Effector memory CD8-positive, alpha-beta T cell (primary cell): ENCODE measurements at places on chromosomes 7 and 10.

GRCh38 chr10:131933016-131933695, 32.3 kb downstream of the PPP2R2D start:
- H3K27me3 ChIP-seq, result no peaks in the 10 kb centered on the region
- H3K4me3 ChIP-seq, result no peak overlapping the region
- H3K36me3 ChIP-seq, result peaks cover 25% of the 10 kb centered on the region
- peaks cover 45% of the 10 kb centered on the region for H3K4me1 ChIP-seq
- no peak overlapping the region for H3K27ac ChIP-seq
- no peak for DNase-seq

GRCh38 chr10:43354879-43355380, 16.5 kb upstream of the FXYD4 start:
- H3K27me3 ChIP-seq, result peaks cover 12% of the 10 kb centered on the region
- H3K4me3 ChIP-seq, result no peak overlapping the region
- no peak overlapping the region for H3K27ac ChIP-seq

GRCh38 chr7:48299580-48300169, 128.4 kb downstream of the ABCA13 start:
- H3K27ac ChIP-seq, result no peak overlapping the region
- H3K27me3 ChIP-seq, result peaks cover 5% of the 10 kb centered on the region
- H3K4me3 ChIP-seq, result no peak overlapping the region
- no peaks in the 10 kb centered on the region for H3K4me1 ChIP-seq
- H3K36me3 ChIP-seq, result no peaks in the 10 kb centered on the region

GRCh38 chr7:133633055-133633454, 380.2 kb downstream of the EXOC4 start:
- H3K27ac ChIP-seq, result no peak overlapping the region
- peaks cover 4% of the 10 kb centered on the region for H3K4me1 ChIP-seq
- H3K27me3 ChIP-seq, result no peaks in the 10 kb centered on the region
- H3K4me3 ChIP-seq, result no peak overlapping the region

DNA sequence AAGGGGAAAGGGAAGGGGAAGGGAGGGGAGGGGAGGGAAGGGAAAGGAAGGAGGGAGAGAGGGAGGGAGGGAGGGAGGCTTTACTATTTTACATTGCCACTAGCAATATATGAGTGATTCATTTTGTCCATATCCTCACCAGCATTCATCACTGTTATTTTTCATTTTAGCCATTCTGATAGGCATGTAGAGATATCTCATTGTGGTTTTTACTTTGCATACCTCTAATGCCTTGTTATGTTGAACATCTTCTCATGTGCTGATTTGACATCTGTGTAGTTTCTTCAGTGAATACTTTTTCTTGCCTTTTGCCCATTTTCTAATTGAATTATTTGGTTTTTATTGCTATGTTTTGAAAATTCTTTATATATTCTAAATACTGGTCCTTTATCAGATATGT, 52.7 kb downstream of the GCC1 start:
- H3K4me3 ChIP-seq, result no peak overlapping the region
- no peak for DNase-seq
- H3K27ac ChIP-seq, result no peak overlapping the region

- H3K36me3 ChIP-seq, result no peaks in the 10 kb centered on the region
- no peak overlapping the region for H3K27ac ChIP-seq
- H3K4me3 ChIP-seq, result no peak overlapping the region
- no peaks in the 10 kb centered on the region for H3K4me1 ChIP-seq
- DNase-seq, result no peak
- no peaks in the 10 kb centered on the region for H3K27me3 ChIP-seq
Measured at GRCh38 chr7:14685167-14685566, 217.4 kb downstream of the DGKB start.

GRCh38 chr7:101746314-101746713, 71.1 kb upstream of the CUX1 start:
- no peak for DNase-seq
- H3K27me3 ChIP-seq, result peaks cover 10% of the 10 kb centered on the region
- peaks cover 3% of the 10 kb centered on the region for H3K36me3 ChIP-seq
- H3K4me3 ChIP-seq, result no peak overlapping the region
- no peaks in the 10 kb centered on the region for H3K4me1 ChIP-seq

DNA sequence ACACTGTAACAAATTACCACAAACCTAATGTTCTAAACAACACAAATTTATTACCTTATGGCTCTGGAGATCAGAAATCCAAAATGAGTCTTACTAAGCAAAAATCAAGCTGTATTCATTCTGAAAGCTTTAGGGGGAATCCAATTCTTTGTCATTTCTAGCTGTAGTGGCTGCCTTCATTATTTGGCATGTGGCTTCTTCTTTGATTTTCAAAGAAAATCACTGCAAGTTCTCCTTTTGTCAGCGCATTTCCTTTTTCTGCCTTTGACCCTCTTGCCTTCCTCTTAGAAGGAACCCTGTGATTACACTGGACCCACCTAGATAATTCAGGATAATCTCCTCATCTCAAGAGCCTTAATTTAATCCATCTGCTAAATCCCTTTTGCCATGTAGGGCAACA, 36.9 kb downstream of the ZPBP start:
- H3K4me1 ChIP-seq, result no peaks in the 10 kb centered on the region
- H3K4me3 ChIP-seq, result no peak overlapping the region
- no peak for DNase-seq

GRCh38 chr7:84412161-84412969, 217.8 kb upstream of the SEMA3A start:
- no peaks in the 10 kb centered on the region for H3K27me3 ChIP-seq
- H3K36me3 ChIP-seq, result no peaks in the 10 kb centered on the region
- H3K4me1 ChIP-seq, result no peaks in the 10 kb centered on the region
- no peak overlapping the region for H3K4me3 ChIP-seq
- no peak overlapping the region for H3K27ac ChIP-seq
- no peak for DNase-seq

DNA sequence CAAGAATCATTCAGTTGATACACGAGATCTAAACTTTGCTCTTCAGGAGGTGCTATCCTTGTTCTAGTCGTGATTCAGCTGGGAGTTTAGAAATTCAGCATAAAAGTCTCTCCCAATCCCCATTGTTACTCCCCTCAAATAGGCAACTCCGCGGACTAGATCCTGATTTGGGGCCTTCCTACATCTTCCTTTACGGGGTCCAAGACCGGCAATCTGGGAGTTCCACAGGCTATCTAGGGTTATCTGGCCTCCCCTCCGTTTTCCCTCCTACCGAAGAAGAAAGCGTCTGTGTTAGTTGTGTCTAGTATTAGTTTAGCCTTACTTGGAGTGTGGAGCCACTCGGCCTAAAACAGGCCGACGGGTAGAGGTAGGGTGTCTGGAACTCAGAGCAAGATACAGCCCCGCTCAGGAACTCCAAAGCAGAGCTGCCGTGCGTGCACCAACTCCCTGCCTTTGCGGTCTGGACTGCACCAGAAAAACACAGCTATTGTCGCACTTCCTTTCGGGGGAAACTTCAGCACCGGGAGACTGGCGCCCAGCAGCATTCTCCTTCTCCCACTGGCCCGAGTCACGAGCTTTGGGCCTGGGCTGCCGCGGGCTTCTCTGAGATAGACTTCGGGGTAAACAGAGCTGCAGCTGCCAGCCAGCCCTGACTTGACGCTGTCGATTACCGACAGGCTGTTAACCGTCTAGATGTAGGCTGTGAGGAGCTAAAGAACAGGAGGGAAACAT, 1.5 kb upstream of the DLX5 start:
- peaks cover 32% of the 10 kb centered on the region for H3K4me1 ChIP-seq
- peak overlapping the region; percentile 60 for H3K4me3 ChIP-seq
- no peak overlapping the region for H3K27ac ChIP-seq
- no peak for DNase-seq
- H3K27me3 ChIP-seq, result peaks cover 88% of the 10 kb centered on the region

DNA sequence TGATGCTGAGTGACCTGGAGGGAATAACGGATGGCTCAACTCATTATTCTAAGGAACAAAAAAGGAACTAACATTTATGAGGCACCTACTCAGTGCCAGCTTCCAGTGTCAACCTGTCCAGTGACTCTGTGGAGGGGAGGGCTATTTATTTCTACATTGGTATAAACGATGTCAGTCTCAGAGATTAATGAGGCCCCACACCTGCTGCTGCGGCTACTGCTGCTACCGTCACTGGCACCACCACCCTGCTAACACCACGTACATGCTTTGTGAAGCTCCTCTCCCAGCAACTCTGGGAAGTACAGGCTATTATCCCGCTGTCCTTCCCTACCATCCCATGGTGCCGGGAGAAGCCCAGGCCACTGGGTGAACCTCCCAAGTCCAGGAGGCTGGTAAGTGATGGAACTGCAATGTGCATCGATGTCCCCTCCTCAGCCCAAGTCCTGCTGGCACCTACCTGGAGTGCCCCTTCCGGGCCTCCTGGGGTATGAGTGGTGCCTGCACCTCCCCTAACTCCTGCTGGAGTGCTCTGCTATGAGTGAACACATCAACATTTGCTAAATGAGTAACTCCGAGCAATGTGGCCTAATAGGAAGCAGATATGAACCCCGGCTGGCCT, 101.5 kb downstream of the ARHGAP22 start:
- no peak for DNase-seq
- H3K36me3 ChIP-seq, result no peaks in the 10 kb centered on the region
- H3K27me3 ChIP-seq, result peaks cover 13% of the 10 kb centered on the region
- no peak overlapping the region for H3K4me3 ChIP-seq
- H3K4me1 ChIP-seq, result no peaks in the 10 kb centered on the region

GRCh38 chr7:117531595-117532244, 51.9 kb downstream of the CFTR start:
- H3K27ac ChIP-seq, result no peak overlapping the region
- no peak for DNase-seq

GRCh38 chr7:5296015-5296610, 13.4 kb downstream of the SLC29A4 start:
- H3K4me1 ChIP-seq, result peaks cover 12% of the 10 kb centered on the region
- H3K4me3 ChIP-seq, result peak overlapping the region; percentile 65
- H3K27me3 ChIP-seq, result peaks cover 7% of the 10 kb centered on the region
- H3K27ac ChIP-seq, result peak overlapping the region; percentile 32
- H3K36me3 ChIP-seq, result peaks cover 9% of the 10 kb centered on the region

DNA sequence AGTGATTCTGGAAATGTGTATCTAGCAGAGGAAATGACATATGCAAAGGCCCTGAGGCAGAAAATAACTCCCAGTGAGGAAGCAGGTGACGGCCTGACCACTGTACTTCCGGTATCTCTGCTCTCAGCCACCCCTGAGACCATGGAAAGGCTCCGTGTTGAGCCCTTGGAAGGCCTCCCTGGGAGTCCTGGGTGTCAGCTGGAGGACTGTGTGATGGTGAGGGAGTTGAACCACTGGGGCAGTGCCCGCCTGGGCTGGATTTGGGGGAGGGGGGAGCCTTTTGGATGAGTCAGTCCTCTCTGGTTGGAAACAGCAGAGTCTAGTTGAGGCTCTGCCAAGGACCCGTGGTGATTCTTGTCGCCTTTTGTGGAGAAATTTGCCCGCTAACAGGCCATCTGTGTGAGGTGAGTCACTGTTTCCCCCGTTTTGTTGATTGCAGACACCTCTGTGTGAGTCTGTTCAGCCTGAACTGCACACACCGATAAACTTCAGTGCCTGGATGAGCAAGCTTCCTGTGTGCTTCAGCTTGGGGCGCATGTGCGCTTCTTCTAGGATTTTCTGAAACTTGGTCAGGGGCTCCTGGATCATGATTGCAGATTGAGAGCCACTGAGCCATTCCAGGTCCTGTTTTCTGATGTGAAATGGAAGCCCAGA, 98.6 kb downstream of the GRK5 start:
- H3K36me3 ChIP-seq, result peaks cover 26% of the 10 kb centered on the region
- H3K27ac ChIP-seq, result peak overlapping the region; percentile 99
- no peaks in the 10 kb centered on the region for H3K27me3 ChIP-seq
- peak; percentile 76 for DNase-seq
- peak overlapping the region; percentile 87 for H3K4me3 ChIP-seq
- H3K4me1 ChIP-seq, result peaks cover 67% of the 10 kb centered on the region

DNA sequence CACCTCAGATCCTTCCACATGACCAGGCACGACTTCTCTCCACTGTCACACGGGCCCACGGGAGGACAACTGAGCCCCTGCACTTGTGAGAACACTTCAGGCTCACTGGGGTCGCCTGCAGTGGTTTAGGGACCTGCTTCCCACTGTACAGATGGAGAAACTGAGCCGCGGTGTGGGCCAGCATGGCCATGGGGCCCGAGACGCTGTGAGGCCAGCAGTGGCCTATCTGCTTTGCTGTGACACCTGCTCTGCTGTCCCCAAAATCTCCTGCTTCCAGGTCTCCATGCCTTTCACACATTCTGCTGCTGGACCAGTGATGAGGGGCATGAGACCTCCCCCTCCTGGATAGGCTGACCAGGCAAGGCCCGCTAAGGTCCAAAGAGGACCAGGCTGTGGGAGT, 75.8 kb upstream of the PAX2 start:
- no peaks in the 10 kb centered on the region for H3K36me3 ChIP-seq
- peaks cover 10% of the 10 kb centered on the region for H3K4me1 ChIP-seq
- no peak for DNase-seq
- H3K4me3 ChIP-seq, result no peak overlapping the region

DNA sequence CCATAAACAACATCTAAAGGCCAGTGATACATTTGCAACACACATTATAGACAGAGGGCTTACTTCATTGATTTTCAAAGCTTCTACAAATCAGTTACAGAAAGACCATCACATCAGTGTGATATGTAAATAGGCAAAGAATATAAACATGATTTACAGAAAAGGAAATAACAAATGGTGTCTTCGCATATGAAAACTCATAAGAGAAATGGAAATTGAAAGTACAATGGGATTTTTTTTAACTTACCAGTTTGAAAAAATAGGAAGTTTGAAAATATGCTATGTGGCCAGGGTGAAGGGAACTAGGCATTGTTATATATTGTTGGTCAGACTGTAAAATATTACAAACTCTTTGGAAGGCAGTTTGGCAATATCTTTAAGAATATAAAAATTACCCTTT, 27.3 kb downstream of the SEC23IP start:
- DNase-seq, result no peak
- H3K27ac ChIP-seq, result no peak overlapping the region
- H3K27me3 ChIP-seq, result no peaks in the 10 kb centered on the region
- H3K4me1 ChIP-seq, result peaks cover 7% of the 10 kb centered on the region
- no peak overlapping the region for H3K4me3 ChIP-seq

- no peaks in the 10 kb centered on the region for H3K36me3 ChIP-seq
- no peak overlapping the region for H3K4me3 ChIP-seq
- H3K4me1 ChIP-seq, result peaks cover under 1% of the 10 kb centered on the region
- DNase-seq, result no peak
Measured at GRCh38 chr7:22718200-22718711, 8.7 kb upstream of the IL6 start.

GRCh38 chr7:26859720-26860119, 4.7 kb downstream of the SKAP2 start:
- peaks cover 21% of the 10 kb centered on the region for H3K4me1 ChIP-seq
- H3K27me3 ChIP-seq, result peaks cover 10% of the 10 kb centered on the region
- H3K36me3 ChIP-seq, result peaks cover 14% of the 10 kb centered on the region

GRCh38 chr7:74101061-74101681, 17.6 kb downstream of the LIMK1 start:
- no peak overlapping the region for H3K27ac ChIP-seq
- H3K4me1 ChIP-seq, result peaks cover 5% of the 10 kb centered on the region
- H3K27me3 ChIP-seq, result no peaks in the 10 kb centered on the region
- peaks cover 54% of the 10 kb centered on the region for H3K36me3 ChIP-seq
- no peak for DNase-seq
